ENCODE measurements at places on chromosomes 5 and 9. TPM values are rescaled to one million over a fixed set of nuclear protein-coding genes. Genes with fewer than 3 reads are reported as not detected.

BARHL1 gene
- not detected for total RNA-seq

DNA sequence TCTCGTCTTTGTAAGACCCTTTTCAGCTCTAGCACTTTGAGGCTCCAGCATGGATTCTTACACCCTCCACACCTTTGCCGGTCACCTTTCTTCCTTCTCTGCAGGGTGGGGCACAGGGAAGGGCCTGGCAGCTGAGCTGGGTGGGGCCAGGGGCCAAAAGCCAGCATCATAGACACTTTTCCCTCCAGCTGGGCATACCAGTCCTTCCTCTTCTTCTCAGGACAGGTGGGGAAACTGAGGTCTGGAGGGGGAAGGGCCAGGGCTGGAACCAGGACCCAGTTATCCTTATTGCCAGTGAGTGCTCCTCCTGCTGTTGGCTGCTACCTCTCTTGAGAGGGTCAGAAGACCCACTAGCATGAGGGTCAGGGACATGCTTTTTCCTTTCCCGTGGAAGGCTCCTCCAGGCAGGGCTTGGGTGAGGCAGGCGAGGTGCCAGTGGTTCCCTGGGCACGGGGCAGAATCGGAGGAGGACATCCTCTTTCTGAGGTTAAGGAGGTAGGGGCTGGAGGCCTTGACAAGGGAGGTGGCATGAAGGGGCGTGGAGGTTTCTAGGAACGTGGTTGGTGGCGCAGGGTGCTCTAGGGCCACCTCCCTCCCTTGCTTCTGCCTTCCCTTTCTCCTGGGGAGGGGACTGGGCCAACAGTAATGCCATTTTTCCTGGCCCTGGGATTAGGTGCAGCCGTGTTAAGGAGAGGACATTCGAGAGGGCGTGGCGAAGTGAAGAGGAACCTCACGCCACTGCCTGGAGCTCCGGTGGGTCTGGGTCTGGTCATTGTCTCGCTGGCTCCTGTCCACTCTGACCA is at the start of gene NDST1:
Gene NDST1 (plus strand): TSS at position 658 of the 803 bp plus-strand sequence. CDS start 13,124 bp downstream, outside the sequence.
- peak within 1 kb of the TSS; percentile 40 for H3K27ac ChIP-seq
- H3K4me1 ChIP-seq: peaks cover 67% of the 10 kb centered on the region
- H3K27me3 ChIP-seq: no peaks in the 10 kb centered on the region
- H3K4me3 ChIP-seq: no peak within 1 kb of the TSS
- H3K36me3 ChIP-seq: peaks cover 3% of the 10 kb centered on the region

DNA sequence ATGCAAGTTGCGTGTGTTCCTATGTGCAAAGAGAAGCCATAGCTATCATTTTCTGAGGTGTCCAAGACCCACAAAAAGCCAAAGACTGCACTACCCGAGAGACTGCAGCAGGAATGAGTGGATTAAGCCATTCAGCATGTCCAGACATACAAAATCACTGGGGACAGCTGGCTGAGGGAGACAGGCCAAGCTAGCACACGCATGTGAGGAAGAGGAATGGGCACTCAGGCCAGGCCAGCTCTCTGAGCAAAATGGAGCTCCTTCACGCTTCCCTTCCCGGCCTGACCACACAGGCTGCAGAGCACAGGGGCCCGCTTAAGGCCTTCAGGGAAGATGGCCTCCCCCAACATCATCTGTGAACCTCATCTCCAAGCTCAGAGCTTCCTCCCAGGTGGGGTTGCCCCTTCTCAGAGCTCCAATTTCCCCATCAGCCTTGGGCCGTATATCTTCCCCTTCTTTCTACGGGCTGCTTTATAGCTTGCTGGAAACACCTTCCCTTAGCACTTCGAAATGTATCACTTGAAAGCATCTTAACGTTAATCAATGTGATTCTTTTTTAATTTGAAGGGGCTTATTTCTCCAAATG is 8.4 kb downstream of the DCANP1 start:
- no peaks in the 10 kb centered on the region for H3K36me3 ChIP-seq
- no peak overlapping the region for H3K4me3 ChIP-seq
- peaks cover 29% of the 10 kb centered on the region for H3K4me1 ChIP-seq

DNA sequence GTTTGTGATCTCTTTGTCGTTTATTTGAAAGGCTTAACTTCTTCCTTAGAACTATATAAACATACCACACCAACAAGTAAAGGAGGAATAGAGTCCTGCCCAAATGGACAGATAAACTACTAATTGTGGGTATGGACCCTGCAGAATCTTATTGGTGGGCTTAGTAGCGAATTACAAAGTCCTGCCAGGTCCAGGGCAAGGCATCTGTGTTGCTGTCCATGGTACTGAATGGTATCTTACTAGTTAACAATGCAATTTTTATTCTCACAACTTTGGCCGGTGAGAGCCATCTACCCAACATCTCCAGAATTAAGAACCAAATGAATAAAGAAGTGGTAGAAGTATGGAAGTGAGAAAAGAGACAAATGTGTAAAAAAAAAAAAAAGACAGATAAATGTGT is 1782.4 kb upstream of the WWC1 start:
- no peaks in the 10 kb centered on the region for H3K27me3 ChIP-seq
- no peaks in the 10 kb centered on the region for H3K36me3 ChIP-seq
- H3K4me1 ChIP-seq: no peaks in the 10 kb centered on the region

GRCh38 chr9:120839146-120839545 is 3.6 kb downstream of the PSMD5 start:
- peak overlapping the region; percentile 6 for H3K27ac ChIP-seq
- H3K27me3 ChIP-seq: no peaks in the 10 kb centered on the region
- no peaks in the 10 kb centered on the region for H3K36me3 ChIP-seq
- peaks cover 10% of the 10 kb centered on the region for H3K4me1 ChIP-seq
- peak; percentile 67 for DNase-seq
- no peak overlapping the region for H3K4me3 ChIP-seq

GRCh38 chr9:68923480-68923879 is 90.4 kb downstream of the PRKACG start:
- no peak overlapping the region for H3K27ac ChIP-seq
- no peak for DNase-seq
- H3K4me1 ChIP-seq: no peaks in the 10 kb centered on the region
- no peaks in the 10 kb centered on the region for H3K27me3 ChIP-seq
- no peaks in the 10 kb centered on the region for H3K36me3 ChIP-seq
- H3K4me3 ChIP-seq: no peak overlapping the region

ARSK gene
- 9.0 TPM for total RNA-seq

All from astrocyte (in vitro differentiated cells and primary cell).